Glomerular endothelial cell (primary cell): ENCODE measurements at places on chromosomes 11 and 22. TPM values are rescaled to one million over a fixed set of nuclear protein-coding genes. Genes with fewer than 3 reads are reported as not detected.

DNA sequence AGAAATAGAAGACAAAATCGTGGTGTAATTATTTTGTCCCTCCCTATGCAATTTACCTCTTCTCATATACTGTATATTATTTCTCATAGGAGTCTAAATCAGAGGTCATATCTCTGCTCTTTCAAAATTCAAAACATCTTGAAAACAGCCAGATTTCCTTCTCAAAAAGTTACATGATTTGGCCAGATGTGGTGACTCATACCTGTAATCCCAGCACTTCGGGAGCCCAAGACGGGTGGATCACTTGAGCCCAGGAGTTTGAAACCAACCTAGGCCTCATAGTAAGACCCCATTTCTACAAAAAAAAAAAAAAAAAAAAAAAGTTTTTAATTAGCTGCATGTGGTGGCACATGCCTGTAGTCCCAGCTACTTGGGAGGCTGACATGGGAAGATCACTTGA lies 29.0 kb upstream of the DNAJB7 start:
- no peak for DNase-seq

GRCh38 chr11:47272706-47273105 lies 2.8 kb downstream of the MADD start:
- no peak for DNase-seq

- no peak for DNase-seq
Observed at GRCh38 chr22:22061085-22062077, 78.8 kb upstream of the TOP3B start.

DNA sequence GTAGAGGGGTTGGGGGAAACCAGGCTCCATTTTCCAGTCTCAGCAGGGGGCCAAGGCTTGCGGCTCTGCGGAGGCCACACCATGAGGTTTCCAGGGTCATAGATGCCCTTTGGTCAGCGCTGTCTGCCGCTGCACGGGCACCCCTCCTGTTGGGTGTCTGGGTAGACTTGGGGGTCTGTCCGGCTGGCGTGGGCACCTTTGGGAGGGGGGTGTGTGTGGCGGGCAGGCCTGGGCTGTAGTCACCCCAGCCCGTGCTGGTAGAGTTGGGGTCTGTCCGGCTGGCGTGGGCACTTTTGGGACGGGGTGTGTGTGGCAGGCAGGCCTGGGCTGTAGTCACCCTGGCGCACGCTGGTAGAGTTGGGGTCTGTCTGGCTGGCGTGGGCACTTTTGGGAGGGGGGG lies 18.6 kb downstream of the LSP1 start:
- no peak for DNase-seq

DNA sequence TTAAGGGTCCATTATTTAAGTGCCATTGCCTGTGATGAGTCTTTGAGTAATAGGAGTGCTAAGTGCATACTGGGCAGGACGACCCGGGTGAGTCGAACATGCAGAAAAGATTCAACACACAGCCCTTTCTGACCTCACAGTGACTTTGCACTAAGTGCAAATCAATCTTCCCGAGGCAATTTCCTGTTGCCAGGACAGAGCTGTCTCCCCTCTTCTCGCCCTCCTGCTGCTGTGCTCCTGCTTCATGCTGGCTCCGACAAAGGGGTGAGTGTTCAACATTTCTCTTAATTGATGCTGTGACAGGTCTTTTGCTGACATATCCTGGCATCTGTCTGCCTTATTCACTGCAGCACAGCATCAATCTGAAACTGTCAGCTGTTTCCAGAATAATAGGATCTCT lies 42.0 kb downstream of the MCHR1 start:
- no peak for DNase-seq

- peak; percentile 39 for DNase-seq
Observed at GRCh38 chr11:44899959-44900358, 50.7 kb downstream of the TP53I11 start.

DNA sequence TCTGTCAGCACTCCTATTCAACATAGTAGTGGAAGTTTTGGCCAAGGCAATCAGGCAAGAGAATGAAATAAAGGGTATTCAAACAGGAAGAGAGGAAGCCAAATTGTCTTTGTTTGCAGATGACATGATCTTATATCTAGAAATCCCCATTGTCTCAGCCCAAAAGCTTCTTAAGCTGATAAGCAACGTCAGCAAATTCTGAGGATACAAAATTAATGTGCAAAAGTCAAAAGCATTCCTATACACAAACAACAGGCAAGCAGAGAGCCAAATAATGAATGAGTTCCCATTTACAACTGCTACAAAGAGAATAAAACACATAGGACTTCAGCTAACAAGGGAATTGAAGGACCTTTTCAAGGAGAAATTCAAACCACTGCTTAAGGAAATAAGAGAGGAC lies 280.4 kb upstream of the LUZP2 start:
- no peak for DNase-seq

DNA sequence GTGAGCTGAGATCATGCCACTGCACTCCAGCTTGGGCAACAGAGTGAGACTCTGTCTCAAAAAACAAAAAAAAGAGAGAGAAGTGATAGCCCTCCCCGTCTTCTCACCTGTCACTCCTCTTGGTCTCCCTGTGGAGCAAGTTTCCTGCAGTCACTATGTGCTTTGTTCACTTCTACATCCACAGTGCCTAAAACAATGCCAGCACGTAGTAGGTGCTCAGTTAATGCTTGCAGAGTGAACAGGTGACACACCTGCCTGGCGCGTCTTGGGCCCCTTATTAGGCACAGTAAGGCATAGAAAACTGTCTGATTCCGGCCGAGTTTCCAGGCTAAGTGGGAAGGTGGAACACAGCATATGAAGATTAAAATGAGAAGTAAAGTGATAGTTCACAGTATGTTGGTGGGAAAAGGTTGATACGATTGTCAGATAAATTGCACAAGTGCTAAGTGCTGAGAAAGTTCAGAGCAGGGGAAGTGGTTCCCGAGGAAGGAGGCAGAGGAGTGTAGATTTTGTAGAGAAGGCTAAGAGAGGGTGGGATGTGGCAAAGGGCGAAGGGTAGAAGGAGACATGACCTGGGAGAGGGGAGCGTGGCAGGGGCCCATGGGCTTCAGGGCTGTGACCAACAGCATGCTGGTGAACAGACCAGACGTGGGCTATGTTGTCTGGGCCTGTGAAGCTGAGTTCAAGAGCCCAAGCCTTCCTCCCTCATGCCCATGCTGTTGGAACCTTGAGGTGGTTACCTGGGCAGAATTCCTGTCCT lies 41.9 kb downstream of the BCR start:
- DNase-seq, result no peak

- DNase-seq, result no peak
Observed at GRCh38 chr11:66409226-66409625, 11.6 kb upstream of the NPAS4 start.

- DNase-seq, result no peak
Observed at GRCh38 chr11:57647372-57647771, 2.3 kb downstream of the YPEL4 start.

GRCh38 chr11:3840870-3841425 lies at the start of gene RHOG:
TSS of gene RHOG (minus strand) at chr11:3840959. CDS start at chr11:3828138, 12,821 bp downstream.
- DNase-seq, result no peak

DNA sequence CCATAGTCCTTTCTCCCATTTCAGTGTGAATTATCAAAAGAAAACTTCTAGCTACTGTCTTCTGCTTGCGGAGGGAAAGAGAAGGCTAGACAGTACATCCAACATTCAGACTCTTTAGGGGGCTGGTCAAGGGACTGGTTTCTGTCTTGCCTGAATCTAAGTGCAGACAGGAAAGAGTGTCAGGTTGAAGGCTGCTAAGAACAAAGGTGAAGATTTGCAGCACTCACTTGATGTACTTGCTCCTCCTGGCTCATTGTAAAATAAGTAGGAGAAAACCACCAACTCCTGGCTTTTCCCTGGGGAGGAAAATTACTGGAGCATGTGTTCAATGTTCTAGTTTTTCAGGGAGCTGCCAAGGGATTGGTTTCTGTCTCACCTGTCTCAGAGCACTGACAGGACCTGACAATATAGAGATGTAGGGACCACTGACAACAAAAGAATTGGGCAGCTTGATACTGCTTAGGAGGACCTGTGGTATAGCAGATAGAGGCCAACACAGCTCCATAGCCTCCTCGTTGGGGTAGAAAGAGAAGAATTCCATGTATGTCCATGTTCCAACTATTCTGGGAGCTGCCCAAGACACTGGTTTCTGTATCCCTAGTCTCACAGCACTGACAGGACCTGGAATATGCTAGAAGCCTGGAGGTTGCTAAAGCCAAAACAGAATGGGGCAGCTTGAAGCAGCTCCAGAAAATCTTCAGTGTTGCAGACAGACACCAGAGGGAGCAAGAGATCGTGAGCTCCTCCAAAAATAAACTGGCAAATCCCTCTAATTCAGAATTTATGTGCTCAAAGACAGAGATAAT lies 39.7 kb upstream of the MMP12 start:
- peak; percentile 22 for DNase-seq

- DNase-seq, result no peak
Observed at GRCh38 chr22:48517039-48518030, 1310.3 kb downstream of the BRD1 start.

- DNase-seq, result no peak
Observed at GRCh38 chr11:106197438-106197837, 120.0 kb downstream of the AASDHPPT start.

- no peak for DNase-seq
Observed at GRCh38 chr22:23213581-23214334, 33.4 kb downstream of the BCR start.

GRCh38 chr11:118111019-118111743 lies 24.4 kb upstream of the SMIM35 start:
- DNase-seq, result no peak

DNA sequence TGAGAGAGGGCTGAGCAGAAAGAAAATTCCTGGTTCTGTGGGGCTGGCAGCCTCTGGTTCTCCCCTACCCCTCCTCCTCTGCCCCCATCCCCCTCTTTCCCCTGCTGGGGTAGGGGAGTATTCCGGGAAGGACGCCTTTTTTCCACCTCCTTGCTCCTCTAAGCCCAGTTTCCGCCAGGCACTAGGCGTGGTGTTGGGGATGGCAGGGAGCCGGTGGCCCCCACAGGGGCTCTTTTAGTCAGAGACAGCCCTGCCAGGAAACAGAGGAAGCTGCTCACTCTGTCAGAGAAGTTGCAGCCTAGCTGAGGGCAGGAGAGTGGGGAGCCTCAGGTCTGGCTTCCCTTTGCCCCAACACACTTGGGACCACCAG lies 15.6 kb upstream of the ARHGEF17 start:
- no peak for DNase-seq

- no peak for DNase-seq
Observed at GRCh38 chr11:2581931-2582350, 117.9 kb downstream of the KCNQ1OT1 start.

DNA sequence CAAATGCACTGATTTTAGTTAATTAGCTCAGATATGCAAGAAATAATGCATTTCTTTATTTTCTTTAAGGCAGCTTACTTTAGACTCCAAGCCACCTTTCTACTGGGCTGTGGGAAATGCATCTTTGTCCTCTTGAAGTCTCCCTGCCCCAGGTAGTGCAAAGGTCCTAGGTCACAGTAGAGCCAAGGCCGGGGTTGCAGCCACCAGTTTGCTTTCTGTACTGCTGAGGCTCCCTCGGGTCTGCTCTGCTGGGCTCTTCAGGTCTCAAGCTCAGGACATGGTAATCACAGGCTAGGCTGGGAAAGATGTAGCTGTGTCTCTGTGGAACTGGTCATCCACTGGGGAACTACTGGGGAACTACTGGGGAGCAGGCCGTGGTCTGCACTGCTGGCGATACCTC lies 25.4 kb upstream of the THY1 start:
- no peak for DNase-seq

DNA sequence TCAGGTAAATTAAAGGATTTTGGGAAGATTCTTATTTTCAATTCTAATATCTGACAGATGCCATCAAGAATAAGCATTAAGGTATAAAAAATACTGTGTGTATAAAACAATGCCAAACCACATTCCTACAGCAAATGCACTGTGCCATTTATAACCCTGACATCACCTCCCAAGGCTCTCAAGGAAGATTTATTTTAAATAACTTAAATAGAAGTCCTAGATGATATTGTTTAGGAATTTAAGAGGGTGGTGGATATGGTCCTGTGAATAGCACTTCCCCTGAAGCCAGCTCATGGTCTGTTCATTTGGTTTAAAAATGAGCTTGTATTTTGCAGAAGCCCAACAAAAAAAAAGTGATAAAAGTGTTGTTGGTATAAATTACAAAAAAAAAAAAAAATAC lies 32.1 kb downstream of the PPIL2 start:
- DNase-seq, result no peak

DNA sequence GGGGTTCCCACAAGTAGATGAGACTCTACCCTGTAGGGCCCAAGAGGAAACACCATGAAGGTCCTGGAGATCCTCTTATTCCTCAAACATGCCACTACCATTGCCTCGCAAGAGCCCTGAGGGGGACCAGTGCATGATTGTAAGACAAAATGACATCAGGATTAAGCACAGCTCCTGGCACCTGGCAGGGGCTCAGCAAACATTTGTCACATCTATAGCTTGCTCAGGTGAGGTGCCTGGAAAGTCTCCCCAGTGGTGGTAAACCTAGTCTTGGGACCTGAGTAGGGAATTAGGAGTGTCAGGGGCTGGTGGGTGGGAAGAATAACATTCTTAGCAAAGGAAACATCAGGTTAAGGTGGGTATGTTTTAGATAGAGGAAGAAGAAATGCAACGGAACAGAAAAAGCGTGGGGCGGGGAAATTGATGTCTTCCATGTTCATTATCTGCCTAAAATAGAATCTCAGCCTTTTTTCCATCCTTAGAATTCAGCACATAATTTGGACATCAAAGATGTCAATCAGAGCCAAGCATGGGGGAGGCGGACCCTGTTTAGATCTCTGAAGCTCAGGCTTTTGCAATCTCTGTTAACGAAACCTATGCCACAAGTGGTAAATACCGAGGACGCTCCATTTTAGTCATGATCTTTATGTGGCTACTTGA lies 924 bp downstream of the YPEL1 start:
- no peak for DNase-seq

GRCh38 chr11:67483831-67484665 lies 1.2 kb downstream of the AIP start:
- DNase-seq, result no peak

- no peak for DNase-seq
Observed at GRCh38 chr11:66071381-66071801, 1.3 kb downstream of the PACS1 start.

- DNase-seq, result no peak
Observed at GRCh38 chr11:45145379-45146071, 914 bp upstream of the PRDM11 start.

GRCh38 chr22:42357221-42357620 lies 75.0 kb downstream of the NFAM1 start:
- no peak for DNase-seq

DNA sequence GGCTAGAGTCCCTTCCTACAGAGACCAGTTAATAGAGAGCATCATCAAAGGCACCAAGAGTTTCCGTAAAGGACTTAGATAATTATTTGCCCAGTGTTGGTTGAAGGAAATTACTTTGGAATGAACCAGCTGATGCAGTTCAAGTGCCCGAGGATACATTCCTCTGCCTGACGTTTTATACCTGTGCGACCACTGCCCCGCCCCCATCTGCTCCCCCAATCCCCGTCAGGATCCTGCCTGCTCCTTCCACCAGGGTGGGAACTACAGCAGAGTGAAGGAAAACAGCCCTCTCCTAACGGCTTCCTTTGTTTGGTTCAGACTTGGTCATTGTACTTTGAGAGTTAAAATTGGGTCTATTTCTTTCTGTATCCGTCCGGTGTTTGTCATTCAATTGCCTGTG lies 761.5 kb downstream of the NTM start:
- no peak for DNase-seq

The OR4A16 gene
- total RNA-seq, result not detected in 2 replicates

The B4GALNT4 gene
- total RNA-seq, result 4.7 and 5.3 TPM in 2 replicates

The DDIAS gene
- 1.2 and 4.2 TPM in 2 replicates for total RNA-seq

The SLC6A5 gene
- total RNA-seq, result not detected in 2 replicates

The RTN4RL2 gene
- total RNA-seq, result 0.23 and 1.5 TPM in 2 replicates

The VEGFB gene
- 65.9 and 69.2 TPM in 2 replicates for total RNA-seq

The SAA4 gene
- total RNA-seq, result not detected in 2 replicates

The OR10A4 gene
- not detected in 2 replicates for total RNA-seq

The AKIP1 gene
- total RNA-seq, result 49.3 and 54.5 TPM in 2 replicates

The TCN2 gene
- 40.1 and 47.5 TPM in 2 replicates for total RNA-seq

The SCO2 gene
- 2.6 and 7.3 TPM in 2 replicates for total RNA-seq

The RAG2 gene
- total RNA-seq, result not detected in 2 replicates

The TMEM151A gene
- total RNA-seq, result 0.05 and 0.58 TPM in 2 replicates
